Mucosa of descending colon (tissue), 3 donors: ENCODE measurements at places on chromosomes 1 and 21.

DNA sequence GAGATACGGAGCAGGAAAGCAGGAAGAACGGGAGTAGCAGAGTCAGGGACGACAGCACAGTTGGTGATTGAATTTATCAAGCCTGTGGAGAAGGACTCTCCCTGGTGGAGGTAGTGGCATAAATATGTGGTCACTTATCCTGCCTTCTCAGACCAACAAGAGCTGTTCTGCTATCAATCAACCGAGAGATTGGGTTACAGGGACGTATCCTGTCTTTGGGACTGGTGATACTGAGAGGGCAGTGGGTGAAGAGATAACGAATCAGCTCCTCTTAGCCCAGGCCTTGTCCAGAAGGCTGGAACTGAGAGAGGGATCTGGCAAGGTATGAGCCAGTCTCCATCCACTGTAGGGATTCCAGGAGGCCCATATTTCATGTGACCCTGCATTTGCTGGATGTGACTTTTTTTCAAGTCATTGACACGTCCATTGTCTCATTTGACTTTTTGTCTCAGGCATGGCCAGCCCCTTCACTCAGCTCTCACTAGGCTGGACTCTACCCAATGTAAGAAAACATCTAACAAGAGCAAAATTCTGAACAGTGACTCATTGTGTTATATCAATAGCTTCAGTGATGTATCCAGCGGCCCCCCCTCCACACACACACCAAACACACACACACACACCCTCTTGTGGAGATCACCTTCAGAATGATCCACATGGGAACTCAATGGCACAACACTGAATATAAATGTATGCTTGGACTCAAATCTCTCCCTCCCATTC, 11.3 kb downstream of the C1orf116 start:
- no peak for DNase-seq

DNA sequence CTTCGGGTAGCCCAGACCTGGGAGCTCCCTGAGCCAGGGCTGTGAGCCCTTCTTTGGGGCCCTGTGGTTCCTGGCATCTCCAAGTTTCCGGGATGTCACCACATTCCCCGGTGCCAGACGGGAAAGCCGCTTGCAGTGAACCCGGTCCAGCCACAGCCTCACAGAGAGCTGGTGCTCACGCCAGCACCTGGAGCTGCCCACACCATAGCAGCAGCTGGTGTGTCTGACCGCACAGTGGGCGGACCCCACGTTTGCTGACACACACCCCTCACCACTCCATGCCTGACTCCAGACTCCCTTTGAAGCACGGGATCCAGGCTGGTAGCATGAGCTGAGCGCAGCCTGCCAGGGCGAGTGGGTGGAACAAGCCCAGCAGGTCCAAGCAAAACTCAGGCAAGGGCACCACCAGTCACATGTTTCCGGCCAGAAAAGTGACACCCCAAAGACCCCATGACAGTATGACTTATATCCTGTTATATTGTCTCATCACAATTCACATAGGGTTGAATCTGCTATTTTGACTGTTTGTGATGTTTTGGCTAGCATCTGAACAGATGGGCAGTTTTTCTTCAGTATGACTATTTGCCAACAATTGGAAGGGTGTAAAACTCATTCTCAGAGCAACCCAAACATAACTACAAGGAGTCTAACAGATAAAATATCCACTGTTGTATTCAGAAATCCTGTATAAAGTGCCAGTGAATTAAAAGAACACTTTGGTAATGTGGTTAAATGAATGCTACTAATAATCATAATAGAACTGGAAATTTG, 285.4 kb downstream of the SMYD3 start:
- no peak for DNase-seq

DNA sequence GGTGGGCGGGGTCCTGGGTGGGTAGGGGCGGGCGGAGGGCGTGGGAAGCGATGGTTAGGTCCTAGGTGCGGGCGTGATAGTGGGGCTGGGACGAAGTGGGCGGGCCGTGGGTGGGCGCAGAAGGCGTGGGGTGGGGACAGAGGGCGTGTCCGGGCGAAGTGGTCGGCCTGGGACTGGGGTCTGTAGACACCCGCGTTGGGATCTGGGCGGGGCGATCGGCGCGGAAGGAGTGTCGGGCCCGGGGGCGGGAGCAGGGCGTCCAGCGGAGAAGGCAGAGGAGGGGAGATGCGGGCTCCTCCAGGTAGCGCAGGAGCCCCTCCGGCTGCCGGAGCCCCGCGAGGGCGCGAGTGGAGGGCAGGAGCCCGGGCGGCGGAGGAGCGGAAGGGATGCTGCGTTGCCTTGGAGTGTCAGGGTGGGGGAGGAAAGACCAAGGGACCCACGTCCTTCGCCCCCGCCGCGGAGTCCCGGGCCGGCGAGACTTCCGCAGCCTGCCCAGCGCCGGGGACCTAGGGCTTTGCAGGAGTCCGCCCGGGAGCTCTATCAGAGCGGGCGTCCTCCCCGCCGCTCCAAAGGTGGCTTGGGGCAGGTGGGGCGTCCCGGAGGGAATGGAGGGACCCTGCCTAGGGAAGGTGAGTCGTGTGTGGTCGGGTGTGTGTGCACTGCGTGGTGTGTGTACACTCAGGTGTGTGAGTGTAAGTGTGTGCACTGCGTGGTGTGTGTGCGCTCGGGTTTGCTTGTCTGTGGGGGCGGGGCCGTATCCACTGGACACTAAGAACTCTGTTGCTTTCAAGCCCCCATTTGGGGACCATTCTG, 27.0 kb upstream of the PRSS38 start:
- peak; percentile 88 for DNase-seq

- no peak for DNase-seq
Measured at GRCh38 chr1:59169703-59170102, 127.2 kb upstream of the FGGY start.

DNA sequence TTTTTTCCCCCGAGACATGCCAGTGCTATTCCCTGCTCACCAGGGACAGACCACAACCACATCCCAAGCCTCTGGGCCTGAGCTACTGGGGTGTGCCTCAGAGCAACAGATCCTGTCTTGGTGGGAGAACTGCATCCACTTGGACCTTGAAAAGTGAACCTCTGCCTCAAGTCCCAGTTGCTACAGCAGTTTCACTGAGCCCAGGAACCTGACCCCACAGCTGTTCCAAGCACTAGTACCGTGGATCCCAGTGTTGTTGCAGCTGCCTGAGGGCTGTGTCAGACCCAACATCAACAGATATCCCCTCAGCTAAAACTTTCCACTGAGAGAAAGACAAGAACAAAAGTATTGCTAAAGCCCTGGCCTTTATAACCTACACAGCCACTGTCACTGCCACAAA, 373.0 kb downstream of the PLPP3 start:
- no peak for DNase-seq

DNA sequence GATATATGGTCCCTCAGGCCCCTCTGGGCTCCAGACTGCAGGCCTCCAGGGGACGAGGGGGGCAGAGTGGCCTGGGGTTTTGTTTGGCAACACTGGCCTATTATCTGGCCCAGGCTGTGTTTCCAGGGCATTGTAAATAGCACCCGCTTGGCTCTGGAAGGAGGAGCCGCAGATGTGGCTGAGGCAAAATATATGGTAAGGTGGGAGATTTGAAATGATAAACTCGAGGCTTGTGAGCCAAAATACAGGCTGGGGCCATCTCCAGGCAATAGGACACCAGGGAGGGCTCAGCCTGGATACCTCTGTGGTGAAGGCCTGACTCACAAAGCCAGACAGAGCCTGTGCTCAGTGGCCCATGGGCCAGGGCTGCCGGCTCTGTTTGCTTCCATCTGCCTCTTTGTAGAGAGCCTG, 14.0 kb downstream of the NAV1 start:
- no peak for DNase-seq

GRCh38 chr1:225733254-225733653, 44.4 kb upstream of the SRP9 start:
- DNase-seq = no peak

- DNase-seq = peak; percentile 78
Measured at GRCh38 chr1:43975249-43975961, 645 bp downstream of the ATP6V0B start.

GRCh38 chr1:165496501-165496900, 47.3 kb upstream of the LRRC52 start:
- DNase-seq = no peak

DNA sequence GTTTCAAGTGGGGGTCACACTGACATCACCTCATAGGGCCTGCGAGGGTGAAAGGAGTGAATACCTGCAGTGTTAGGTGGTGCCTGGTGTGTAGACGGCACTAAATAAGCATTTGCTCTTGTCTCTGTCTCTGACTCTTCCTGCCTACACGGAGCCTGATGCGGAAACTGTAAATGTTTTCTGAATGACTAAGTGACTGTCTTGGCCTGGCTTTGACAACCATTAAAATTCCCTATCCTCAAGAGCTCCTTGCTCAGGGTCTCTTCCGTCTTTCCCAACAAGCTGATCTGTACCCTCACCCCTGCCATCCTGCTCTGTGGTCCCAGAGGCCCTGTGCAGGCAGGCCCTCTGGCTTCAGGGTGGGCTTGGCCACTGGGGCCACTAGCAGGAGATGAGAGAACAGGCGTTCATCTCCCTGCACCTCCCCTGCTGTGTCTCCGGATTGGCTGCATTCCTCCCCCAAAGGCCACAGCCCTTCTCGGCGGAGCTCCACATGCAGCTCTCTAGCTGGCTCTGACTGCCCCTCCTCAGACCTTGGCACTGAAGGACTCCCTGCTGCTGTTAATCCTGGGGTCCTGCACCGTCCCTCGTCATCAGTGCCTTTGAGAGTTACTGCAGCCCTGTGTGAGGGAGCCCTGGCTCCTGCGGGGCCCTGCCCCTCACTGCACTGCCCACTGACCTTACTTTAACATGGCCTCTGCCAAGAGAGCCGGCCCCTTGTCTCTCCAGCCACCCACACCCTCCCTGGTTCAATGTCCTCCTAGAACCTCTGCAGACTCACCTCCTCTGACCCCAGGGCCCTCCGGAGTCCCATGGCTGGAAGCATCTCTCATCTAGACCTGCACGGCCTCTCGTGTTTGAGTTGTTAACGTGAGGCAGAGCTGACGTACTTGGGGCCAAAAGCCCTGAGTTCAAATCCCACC, 211.1 kb downstream of the MATN1 start:
- no peak for DNase-seq

DNA sequence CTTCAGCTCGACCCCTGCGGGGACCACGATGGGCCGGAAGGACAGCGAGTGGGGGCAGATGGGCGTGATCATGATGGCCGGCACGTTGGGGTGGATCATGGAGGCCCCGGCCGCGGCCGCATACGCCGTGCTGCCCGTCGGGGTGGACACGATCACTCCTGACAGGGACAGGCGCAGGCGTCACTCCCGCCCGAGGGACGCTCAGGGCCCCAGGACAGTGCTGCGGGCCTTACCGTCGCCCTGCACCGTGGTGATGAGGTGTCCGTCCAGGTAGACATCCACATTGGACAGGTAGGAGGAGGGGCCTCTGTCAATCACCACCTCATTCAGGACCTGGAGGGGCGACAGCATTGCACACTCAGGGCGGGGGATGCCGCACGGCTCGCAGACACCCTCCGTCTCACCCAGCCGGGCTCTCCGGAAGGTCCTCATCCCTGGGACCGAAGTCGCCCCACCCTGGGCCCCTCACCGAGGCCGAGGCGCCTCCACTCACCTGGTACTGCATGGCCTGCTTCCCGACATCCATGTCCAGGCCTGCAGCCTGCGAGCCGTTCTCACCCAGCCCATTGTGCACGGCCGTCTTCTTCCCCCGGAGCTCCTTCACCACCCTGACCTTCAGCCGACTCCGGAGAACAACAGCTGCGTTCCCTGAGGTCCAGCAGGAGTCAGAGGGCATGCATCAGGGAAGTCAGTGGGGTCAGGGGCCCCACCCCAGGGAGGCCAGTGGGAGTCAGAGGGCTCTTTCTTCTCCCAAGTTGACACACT, 24.0 kb downstream of the NADK start:
- no peak for DNase-seq

- no peak for DNase-seq
Measured at GRCh38 chr21:15018382-15018781, 46.4 kb downstream of the NRIP1 start.

- no peak for DNase-seq
Measured at GRCh38 chr1:85289848-85290335, 13.5 kb upstream of the BCL10 start.

- no peak for DNase-seq
Measured at GRCh38 chr1:18230321-18230720, 122.7 kb downstream of the IGSF21 start.

DNA sequence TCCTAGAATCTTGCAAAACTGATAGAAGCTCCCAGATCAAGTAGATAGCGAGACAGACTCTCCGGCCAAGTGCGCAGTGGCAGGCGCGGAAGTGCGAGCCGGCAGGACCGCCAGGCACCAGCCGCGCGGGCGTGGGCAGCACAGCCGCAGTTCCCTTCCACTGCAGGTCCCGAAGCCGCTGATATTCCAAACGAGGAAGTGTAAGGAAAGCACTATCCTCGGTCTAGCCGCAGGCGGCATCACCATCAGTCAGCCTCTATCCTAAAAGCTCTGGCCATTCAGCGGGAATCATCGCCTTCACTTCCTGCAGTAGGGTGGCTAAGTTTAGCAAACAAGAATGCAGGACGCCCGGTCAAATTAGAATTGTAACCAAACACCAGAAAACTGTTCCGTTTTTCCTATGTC, 710 bp downstream of the GLRX2 start:
- DNase-seq = peak; percentile 71

DNA sequence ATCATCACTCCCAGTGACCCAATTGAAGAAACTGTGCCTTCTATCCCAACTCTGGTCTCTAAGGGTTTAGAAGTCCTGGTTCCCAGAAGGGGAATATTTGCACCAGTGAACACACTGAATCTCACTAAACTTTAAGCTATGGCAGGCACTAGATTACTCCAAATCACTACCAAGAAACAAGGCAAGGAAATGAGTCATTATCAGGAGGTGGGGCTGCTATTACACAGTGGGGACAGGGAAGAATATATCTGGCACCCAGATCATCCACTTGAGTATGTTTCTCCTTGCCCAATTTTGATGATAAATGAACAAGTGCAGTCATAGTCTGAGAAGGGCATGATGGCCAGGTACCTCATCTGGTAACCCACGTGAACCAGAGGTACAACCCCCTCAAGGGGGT, 7.0 kb downstream of the MRPL9 start:
- DNase-seq = no peak

GRCh38 chr21:26961698-26962097, 5.2 kb downstream of the ADAMTS5 start:
- no peak for DNase-seq

DNA sequence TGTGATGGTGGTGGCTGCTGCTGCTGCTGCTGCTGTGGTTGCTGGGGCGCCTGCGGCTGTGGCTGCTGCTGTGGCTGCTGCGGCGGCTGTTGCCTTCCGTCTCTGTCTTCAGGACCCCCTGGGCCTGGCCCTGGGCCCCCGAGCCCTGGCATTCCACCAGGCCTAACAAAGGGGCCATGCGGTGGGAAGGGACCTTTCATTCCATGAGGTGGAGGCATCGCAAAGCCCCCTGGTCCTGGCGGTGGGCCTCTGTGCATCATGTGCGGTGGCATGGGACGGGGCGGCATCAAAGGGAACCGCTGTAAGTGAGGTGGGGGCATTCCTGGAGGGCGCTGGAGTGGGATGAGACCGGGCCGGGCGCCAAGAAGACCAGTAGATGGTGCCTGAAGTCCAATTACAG, 12.4 kb downstream of the SOD1 start:
- DNase-seq = no peak

- no peak for DNase-seq
Measured at GRCh38 chr1:27504588-27505419, 14.8 kb upstream of the WASF2 start.

GRCh38 chr1:201842472-201843027, 13.6 kb downstream of the IPO9 start:
- DNase-seq = no peak
